ENCODE measurements at places on chromosomes 2 and 18.

GRCh38 chr2:200127848-200128247, 172.5 kb downstream of the MAIP1 start:
- no peak for DNase-seq

DNA sequence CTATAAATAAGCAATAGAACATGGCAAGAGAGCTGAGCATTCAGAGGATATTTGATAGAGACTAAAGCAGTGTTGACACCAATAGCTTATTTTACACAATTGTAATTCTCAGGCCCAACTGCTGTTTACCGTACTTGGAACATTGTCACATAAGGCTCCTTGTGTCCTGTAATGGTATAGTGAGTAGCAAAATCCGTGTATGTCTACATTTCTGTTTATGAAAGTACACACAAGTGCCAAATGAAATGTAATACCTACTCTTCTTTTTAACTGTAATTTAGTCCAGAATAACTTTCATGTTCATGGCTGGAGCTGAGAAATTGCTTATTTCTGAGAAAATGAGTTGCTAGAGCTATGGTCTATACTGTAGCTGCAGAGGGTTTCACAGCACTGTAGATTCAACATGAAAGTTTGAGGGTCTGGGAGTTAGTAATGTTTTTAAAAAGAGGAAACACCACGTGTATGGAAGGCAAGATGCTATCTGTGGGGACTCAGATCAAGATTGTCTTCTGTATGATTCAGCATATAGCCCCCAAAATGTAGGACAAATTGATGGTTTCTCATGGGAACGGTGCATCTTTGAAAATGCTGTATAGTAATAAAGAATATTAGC, 110.2 kb upstream of the NOSTRIN start:
- DNase-seq: no peak

GRCh38 chr2:231170055-231170454, 28.4 kb upstream of the ARMC9 start:
- DNase-seq: no peak

DNA sequence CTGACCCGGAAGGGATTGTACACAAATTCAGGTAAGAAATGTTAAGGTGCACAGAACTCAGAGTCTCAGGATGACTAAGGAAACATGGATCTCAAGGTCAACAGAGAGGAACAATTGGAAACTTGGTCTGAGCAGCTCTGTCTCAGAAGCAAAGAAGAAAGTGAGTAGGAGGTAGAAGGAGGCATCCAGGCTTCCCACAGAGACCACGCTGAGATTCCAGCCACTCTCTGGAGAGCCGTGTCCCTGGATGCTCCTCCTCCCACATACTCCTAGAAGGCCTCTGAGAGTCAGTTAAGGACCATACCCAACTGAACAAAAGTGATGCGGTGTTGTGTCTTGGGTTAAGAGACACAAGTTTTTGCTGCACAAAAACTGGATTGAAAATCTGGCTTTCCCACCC, 8.6 kb upstream of the PLB1 start:
- no peak for DNase-seq

GRCh38 chr2:109182426-109182825, 53.4 kb downstream of the SH3RF3 start:
- DNase-seq: no peak

DNA sequence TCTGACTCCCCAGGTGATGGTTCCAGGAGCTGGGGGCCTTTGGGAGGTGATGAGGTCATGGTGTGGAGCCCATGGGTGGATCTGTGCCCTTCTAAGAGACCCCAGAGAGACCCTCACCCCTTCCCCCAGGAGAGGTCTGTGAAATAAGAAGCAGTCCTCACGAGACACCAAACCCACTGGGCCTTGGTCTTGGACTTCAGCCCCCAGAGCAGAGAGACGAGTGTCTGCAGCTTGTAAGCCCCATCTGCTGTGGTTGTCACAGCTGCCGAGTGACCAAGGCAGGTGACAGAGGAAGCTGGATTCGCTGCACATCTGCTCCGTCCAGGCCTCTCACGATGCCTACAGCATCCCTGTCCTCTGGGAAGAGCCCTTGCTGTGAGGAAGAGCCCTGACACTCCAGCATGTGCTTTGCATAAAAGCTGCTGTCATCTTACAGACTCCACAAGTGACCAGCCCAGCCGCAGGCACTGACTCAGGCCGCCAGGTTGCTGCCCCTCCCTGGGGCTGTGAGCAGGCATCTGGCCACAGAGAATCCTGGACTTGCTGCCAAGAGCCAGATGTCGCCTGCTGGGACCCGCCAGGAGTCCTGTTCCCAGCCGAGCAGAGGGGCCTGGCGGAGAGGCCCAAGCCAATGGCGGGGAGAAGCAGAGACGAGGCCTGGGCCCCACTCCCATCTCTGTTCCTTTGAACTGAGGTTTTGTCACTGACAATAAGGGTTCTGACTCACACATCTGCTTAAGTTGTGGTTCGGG, 150.8 kb downstream of the PXDN start:
- DNase-seq: peak; percentile 52

DNA sequence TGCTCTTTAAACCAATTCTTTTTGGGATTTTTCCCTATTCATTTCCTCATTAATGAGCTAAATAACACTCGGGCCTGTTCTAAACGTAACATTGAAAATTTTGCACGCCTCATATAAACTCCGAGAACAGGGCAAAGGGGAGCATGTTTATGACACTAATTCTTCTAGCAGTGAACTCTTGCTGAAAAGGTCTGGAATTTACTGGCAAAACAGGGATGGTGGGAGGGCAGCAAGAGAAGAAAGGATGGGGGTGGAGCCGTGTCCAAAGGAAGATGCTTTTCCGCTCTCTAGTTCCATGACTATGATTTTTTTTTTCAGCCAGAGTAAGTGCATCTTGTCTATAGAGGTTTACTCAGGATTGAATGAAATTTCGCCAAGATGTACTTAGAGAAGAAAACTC, 50.0 kb upstream of the IL1R1 start:
- DNase-seq: no peak

- no peak for DNase-seq
Observed at GRCh38 chr18:50441016-50441415, 66.2 kb downstream of the SKA1 start.

DNA sequence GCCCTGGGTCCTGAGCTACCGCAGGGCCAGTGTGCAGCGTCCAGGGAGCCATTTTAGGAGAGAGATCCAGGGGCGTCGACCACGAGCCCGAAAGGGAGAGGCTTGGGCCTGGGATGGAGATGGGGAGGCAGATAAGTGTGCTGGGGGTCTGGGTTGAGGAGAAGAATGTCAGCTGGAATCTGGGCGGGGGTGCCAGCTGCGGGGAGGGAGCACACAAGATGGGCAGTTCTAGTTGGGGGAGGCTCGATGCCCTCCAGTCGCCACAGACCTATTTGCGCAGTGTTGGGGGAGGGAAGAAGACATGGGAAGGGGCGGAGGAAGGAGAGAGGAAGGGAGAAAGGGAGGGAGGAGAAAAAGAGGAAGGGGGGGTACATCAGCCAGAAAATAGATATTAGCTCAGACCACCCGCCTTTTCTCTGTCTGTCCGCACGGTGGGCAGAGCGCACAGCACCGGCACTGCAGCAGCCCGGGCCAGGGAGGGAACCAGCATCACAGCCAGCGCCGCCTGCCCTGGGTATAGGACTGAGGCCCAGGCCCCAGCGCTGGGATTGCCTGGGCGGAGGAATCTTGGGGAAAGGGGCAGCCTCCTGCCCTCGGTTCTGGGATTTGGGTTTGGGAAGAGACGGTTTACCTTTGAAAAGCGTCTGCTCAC, 1.9 kb upstream of the HOXD11 start:
- no peak for DNase-seq

Measured in RWPE1 (cell line).